Activated T-cell treated with anti-CD3 and anti-CD28 coated beads, Interleukin-2, amount 50 U/mL, for 72 hours (primary cell): ENCODE measurements at places on chromosomes 1 and 21. TPM values are rescaled to one million over a fixed set of nuclear protein-coding genes. Genes with fewer than 3 reads are reported as not detected.

LCE1A gene
- total RNA-seq: not detected

ANKRD65 gene
- not detected for total RNA-seq

ACTA1 gene
- not detected for total RNA-seq

TPTE gene
- total RNA-seq: not detected

OR2G6 gene
- not detected for total RNA-seq

FMO4 gene
- total RNA-seq: 2.3 TPM

FMO3 gene
- not detected for total RNA-seq

IL23R gene
- total RNA-seq: 3.0 TPM

KIF2C gene
- 134 TPM for total RNA-seq

SCP2 gene
- 50.8 TPM for total RNA-seq

TMPRSS3 gene
- total RNA-seq: 91.9 TPM

KRTAP19-1 gene
- not detected for total RNA-seq

HLX gene
- total RNA-seq: 2.0 TPM

SIPA1L2 gene
- total RNA-seq: 3.3 TPM

LCE2C gene
- total RNA-seq: not detected

HES3 gene
- not detected for total RNA-seq

NBPF15 gene
- total RNA-seq: 45.1 TPM

DNM3 gene
- total RNA-seq: 3.4 TPM

PLA2G2D gene
- total RNA-seq: not detected

CCDC30 gene
- 2.7 TPM for total RNA-seq

RXFP4 gene
- not detected for total RNA-seq

CFHR5 gene
- total RNA-seq: not detected

KIF21B gene
- total RNA-seq: 101 TPM

TNFRSF9 gene
- 86.2 TPM for total RNA-seq

NEXN gene
- 1.1 TPM for total RNA-seq

TMEM61 gene
- not detected for total RNA-seq

SH3BGR gene
- total RNA-seq: 4.0 TPM

UBL4B gene
- total RNA-seq: not detected

MMP23B gene
- 1.5 TPM for total RNA-seq

USP21 gene
- 36.0 TPM for total RNA-seq

FAM177B gene
- not detected for total RNA-seq

PPFIA4 gene
- total RNA-seq: 5.4 TPM

RPL5 gene
- total RNA-seq: 1,619 TPM

TMEM79 gene
- total RNA-seq: 23.9 TPM

ELF3 gene
- 0.22 TPM for total RNA-seq

METTL13 gene
- total RNA-seq: 38.0 TPM

ACBD6 gene
- total RNA-seq: 59.8 TPM

IL19 gene
- not detected for total RNA-seq

VSIG8 gene
- total RNA-seq: not detected

GPR157 gene
- 7.5 TPM for total RNA-seq

CELA2A gene
- not detected for total RNA-seq

LINGO4 gene
- 0.88 TPM for total RNA-seq

LYPD8 gene
- not detected for total RNA-seq

ARHGAP30 gene
- total RNA-seq: 192 TPM

C21orf91 gene
- total RNA-seq: 24.2 TPM

CDCA8 gene
- total RNA-seq: 94.0 TPM

DPT gene
- not detected for total RNA-seq

HIVEP3 gene
- total RNA-seq: 29.2 TPM

KRTAP10-2 gene
- not detected for total RNA-seq

EPHB2 gene
- 0.22 TPM for total RNA-seq

CFHR1 gene
- not detected for total RNA-seq

ISG20L2 gene
- 37.1 TPM for total RNA-seq

IGSF21 gene
- not detected for total RNA-seq

KDF1 gene
- 1.1 TPM for total RNA-seq

REN gene
- not detected for total RNA-seq

C1orf185 gene
- not detected for total RNA-seq
